ENCODE measurements at places on chromosomes 12 and 14.

GRCh38 chr14:63478437-63478852 lies 64.7 kb downstream of the PPP2R5E start:
- DNase-seq: no peak

DNA sequence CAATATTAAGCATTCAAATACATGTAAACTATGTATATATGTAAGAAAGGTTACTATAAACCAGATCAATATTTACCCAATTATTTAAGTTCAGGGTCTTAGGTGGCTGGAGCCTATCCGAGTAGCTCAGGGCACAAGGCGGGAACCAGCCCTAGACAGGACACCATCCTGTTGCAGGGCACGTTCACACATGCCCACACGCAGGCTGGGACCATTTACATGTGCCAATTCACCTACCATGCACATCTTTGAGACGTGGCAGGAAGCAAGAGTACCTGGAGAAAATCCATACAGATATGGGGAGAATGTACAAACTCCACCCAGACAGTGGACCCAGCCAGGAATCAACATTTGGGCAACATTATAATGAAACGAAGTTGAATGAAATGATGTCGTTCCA lies 263.0 kb upstream of the E2F7 start:
- no peak for DNase-seq

DNA sequence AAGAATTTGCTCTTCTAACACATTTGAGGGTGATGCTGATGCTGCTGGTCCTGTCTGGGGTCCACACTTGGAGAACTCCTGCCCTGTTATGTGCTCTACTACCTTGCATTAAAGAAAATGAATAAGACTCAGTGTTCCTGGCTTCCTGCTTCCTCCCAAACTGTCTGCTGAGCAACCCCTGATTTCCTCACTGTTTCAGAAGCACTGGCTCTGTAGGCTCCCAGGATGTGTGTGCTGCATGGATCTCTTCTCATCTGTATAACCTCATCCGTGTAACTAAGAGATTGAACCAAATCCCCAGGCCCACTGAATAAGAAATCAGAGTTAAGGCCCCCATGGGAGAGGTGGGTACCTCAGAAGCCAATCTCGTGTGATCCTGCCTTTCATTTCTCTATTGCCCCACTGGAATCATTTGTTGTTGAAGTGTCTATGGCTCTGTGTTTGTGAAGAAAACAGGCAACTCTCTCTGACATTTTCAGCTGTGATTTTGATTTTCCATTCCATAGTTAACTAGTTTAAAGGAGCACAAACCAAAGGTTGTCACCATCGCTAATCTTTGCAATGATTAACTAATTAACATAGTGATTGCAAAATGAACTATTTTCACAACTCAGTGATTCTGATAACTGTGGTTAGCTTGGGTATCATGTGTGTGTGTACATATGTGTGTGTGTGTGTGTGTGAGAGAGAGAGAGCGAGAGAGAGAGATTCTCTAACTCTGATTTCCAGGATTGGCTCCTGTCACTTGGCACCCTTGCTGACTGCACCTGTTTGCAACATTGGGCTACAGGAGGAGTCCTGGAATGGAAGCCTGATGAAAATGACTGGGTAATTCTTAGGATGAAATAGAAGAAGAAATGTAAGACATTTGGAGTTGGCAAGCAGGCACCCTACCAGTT lies 196.2 kb downstream of the SLC38A4 start:
- no peak for DNase-seq

DNA sequence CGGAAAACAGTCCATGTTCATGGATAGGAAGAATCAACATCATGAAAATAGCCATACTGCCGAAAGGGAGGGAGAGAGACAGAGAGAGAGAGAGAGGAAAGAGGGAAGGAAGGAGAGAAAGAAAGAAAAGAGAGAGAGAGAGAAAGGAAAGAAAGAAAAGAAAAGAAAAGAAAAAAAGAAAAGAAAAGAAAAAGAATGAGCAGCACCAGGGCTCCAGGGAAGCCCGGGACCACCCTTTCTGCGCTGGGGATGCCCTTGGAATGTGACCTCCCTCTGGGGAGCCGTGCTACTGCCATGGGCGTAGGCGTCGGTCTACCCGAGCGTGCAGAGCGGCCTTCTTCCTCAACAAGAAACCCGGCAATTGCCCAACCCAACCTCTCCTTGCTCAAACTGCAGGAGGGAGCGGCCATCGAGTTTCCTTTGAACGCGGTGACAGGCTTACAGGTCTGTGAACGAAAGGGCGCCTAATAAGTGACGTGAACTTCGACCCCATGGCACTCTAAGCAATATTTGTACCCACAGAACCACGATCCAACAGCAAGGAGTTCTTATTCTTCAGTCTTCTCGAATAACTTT lies 16.9 kb downstream of the OR6S1 start:
- no peak for DNase-seq

DNA sequence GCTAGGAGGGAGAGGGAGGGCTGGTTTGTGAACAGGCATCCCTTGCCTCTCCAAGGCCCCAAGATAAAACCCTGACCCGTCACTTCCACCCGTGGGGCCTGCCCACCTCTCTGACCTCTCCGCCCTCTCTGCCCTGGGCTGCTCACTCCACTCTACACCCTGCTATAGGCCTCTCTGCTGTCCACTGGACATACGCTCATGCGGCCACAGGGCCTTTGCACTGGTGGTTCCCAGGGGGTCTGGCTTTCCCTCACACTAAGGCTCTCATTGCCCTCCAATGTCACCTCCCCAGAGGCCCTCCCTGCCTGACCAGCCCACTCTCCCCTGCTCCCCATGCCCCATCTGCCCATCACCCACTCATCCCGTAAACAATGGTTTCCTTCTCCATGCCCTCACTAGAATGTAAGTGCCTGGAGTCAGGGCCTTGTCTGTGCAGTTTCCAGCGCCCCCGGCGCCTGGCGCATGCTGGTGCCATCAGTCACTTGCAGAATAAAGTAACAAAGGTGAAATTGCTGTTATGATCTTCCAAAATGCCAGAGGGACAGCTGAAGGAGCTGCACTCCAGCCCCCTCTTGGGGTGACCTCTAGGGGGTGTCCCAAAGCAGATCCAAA lies 73.6 kb downstream of the RFLNA start:
- DNase-seq: no peak

DNA sequence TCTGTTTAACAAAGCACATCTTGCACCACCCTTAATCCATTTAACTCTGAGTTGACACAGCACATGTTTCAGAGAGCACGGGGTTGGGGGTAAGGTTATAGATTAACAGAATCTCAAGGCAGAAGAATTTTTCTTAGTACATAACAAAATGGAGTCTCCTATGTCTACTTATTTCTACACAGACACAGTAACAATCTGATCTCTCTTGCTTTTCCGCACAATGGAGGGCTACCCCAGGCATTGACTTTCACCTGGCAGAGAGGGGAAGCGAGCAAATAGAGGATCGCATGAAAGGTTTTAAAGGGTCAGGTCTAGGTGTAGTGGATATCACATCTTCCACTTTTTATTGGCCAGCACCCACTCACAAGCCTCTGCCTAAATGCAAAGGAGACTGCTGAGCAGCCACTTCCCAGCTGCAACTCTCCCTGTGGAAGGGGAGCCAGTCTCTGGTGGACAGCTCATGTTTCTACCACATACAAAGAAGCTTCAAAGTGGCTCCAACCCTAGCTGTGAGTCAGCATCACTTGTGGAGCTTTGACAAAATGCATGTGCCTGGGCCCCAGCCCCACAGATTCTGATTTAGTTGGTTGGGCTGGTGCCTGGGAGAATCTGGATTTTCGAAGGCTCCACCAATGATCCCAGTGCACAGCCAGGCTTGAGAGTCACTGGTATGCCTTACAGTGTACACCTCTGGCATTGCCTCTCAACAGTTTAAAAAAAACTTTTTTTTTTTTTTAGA lies 7.2 kb upstream of the FNTB start:
- DNase-seq: no peak

DNA sequence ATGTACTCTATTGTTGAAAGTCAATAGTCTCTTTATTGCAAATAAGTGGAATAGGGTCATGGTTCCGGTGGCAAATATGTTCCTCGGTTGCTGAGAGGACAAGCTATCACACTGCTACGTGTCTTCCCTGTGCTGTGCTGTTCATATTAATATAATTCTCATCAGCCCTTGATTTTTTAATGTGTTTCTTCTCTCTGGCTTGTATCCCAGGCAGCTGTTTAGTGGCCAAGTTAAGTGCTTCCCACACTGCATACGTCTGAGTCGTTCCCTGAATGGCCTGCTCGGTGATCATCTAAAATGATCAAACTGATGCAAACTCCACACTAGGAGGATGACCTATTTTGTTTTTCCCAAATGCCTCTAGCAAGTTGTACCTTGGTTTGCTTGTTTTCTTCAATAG lies 186.4 kb downstream of the ANO6 start:
- no peak for DNase-seq

- no peak for DNase-seq
These were observed 33.4 kb downstream of the SCARB1 start for GRCh38 chr12:124830306-124830705.

All from stimulated activated CD8-positive, alpha-beta memory T cell treated with anti-CD3 and anti-CD28 coated beads, Interleukin-15, amount 100 ng/mL, for 4 hours (primary cell).